ENCODE measurements at places on chromosomes 6 and 20.

DNA sequence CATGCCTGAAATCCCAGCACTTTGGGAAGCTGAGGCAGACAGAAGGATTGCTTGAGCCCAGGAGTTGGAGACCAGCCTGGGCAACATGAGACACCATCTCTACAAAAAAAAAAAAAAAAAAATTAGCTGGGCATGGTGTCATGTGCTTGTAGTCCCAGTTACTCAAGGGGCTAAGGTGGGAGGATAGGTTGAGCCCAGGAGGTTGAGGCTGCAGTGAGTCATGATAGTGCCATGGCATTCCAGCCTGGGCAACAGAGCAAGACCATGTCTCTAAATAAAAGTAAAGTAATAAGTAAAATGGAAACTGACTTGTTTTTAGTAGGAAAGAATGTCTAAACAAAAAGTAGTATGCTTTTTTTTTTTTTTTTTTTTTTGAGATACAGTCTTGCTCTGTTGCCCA is 240.7 kb downstream of the ARID1B start:
- no peak for DNase-seq

DNA sequence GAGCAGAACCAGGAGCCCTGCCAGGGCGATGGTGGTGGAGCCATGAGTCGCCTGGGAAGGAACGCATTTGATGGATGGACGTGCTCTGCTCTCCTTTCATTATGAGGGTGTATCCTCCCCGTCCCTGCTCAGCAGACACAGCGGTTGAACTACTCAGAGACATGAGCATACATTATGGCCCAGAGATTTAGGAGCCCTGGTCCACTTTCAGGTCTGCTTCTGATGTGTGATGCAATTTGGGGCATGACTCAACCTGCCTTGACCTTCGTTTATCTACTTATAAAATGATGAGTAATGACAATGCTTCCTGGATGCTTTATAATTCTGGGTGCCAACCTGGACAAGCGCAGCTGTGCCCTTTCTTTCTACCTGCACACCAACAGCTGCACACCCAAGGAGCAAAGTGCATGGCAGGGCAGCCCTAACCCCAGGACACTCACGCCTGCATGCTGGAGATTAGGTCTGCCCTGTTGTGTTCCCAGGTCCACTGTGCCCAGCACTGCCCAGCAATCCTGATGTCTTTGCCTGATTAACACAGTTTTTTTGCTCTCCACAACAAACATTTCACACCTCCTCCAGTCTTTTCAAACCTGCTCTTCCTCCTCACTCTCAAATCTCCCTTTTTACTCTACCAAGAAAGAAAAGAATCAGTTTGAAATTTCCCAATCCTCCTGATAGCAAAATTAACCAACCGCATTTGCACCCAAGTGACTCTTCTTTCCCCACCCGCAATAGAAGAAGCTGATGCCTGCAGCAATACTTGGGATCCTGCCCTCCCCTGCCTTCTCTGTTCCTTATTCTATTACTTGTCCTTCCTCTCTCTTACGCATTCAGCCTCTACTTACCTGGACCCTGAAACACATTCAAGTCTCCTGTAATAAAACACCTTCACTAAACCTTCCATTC is 81.2 kb downstream of the EZR start:
- no peak for DNase-seq

- no peak for DNase-seq
These were observed 80.0 kb downstream of the AKAP7 start for GRCh38 chr6:131215219-131215618.

GRCh38 chr6:138393871-138394783 is 9.9 kb upstream of the HEBP2 start:
- DNase-seq = no peak

DNA sequence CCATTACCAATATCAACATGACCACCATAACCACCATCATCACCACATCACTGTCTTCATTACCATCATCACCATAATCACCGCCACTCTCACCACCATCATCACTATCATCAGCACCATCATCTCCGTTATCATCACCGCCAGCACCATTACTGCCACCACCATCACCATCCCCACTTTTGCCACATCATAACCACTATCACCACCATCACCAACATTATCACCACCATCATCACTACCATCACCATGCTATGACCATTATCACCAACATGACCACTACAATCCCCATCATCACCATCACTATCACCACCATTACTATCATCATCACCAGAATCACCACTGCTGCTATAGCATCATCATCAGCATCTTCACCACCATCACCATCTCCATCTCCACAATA is 25.7 kb downstream of the CST2 start:
- no peak for DNase-seq

DNA sequence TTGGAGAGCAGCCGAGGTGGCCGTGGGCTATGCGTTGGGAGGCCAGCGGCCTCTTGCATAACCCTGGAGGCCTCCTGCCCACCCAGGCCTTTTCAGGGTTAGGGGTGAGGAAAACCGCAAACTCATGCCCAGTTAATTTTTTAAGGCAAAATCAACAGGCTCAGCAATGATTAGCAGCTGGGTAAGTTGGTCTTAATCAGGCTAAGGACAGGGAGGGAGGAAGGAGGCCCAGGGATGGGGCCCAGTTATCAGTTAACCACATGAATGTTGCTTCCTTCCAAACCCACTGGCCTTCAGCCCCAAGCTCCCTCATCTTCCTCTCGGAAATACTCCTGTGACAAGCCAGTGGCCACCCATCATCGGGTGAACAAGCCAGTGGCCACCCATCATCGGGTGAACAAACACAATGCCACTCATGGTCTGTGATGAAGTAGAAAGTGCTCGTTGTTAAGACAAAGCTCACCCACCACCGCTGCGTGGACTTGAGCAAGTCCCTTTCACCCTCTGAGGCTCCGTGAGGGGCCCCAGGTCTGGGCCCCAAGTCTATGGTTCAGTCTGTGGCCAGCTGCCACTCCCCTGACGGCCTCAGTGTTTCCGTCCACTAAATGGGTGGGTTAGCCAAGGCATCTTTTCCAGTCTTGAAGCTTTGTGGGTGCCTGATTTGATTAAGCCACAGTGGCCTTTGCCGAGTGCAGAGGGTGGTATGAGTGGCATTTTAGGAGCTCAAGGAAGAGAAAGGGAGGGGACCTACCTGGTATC is 39.4 kb downstream of the HNF4A start:
- no peak for DNase-seq

GRCh38 chr6:147716434-147716833 is 207.9 kb downstream of the SAMD5 start:
- no peak for DNase-seq

- DNase-seq = no peak
These were observed 21.9 kb downstream of the CCN2 start for GRCh38 chr6:131929264-131929663.

All from stimulated activated CD8-positive, alpha-beta memory T cell treated with anti-CD3 and anti-CD28 coated beads, Interleukin-7, amount 100 ng/mL, for 1 hour (primary cell).